ENCODE measurements at places on chromosomes 5 and 9.

DNA sequence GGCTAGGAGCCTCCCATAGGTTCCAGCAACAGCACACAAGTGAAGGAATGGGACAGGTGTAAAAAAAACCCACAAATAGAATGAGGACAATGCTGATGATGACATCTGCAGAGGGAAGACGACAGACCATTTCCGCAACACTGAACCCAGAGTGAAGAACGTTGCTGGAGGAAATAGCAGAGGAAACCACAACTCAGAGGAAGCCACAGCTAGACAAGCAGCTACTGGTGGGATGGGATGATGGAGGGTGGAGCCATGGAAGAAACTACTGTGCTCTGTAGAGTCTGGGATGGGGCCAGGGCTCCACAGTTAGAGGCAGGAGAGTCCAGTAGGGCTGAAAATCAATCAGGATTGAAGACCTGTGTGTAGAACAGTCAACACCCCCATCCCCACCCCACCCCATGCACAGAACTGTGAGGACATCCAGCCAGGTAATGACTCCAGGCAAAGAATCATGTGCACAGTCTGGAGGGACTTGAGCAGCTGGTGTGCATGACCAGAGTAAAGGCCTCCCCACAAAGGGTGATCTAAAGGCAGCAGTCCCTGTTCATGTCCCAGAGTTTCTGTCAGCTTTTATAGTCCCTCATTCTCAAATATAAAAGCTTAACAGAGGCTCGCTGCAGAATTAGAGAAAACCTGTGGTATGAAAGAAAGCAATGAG lies 65.2 kb upstream of the SPIN1 start:
- peak; percentile 17 for DNase-seq

DNA sequence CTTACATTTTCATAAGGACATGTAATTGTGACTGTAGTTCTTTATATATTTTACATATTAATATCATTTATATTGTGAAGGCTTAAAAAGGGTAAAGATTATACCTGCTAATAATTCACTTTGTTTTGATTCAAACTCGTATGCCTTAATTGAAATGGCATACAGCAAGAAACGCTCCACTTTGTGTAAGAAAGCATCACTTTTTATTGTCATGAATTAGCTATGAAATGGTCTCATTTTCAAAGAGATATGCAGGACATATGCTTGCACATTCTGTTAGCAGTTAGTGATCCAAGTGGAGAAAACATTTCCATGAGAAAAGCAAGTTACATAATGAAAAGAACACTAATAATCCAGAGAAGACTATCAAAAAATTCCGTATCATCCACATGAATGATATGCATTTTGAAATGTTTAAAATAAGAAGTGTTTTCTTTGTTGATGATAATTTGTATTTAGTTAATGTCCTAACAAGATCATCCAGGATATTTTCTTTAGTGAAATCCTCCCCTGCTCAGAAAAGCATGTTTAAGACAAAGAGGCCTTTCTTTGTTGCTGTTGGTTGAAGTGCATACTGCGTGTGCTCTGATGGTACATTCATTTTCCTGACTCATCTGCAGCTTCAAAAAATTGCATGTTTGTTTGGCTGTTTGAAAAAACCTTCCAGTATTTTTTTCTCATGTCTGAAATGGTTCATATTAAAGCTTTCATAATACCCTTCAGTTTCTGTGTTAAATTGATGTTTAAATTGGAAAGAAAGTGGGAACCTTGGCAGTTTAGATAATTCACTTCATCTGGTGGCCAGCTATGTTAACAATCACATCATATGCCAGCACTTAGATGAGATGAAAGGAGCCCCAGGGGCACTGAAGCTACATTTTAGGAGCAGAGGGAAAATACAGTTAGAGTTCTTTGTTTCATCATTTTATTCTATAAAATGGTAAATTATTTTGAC lies 242.2 kb downstream of the CSNK1G3 start:
- no peak for DNase-seq

GRCh38 chr5:140261403-140262171 lies 41.3 kb downstream of the PFDN1 start:
- DNase-seq = no peak

GRCh38 chr5:97355775-97356174 lies 172.7 kb upstream of the RIOK2 start:
- DNase-seq = no peak

DNA sequence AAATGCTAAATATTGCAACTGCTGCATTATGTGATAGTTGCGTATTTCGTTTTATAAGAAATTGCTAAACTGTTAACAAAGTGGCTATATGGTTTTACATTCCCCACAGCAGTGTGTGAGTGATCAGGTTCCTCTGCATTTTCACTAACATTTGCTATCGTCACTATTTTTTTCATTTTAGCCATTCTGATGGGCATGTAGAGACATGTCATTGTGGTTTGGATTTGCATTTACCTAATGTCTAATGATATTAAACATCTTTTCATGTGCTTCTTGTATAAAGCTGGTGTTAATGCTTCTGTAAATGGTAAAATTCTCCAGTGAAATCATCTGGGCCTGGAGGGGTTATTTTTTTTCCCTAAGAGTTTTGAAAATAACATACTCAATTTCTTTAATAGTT lies 61.6 kb downstream of the ERCC6L2 start:
- DNase-seq = no peak
